HT-29 (cell line): ENCODE measurements at places on chromosomes 11 and 22.

DNA sequence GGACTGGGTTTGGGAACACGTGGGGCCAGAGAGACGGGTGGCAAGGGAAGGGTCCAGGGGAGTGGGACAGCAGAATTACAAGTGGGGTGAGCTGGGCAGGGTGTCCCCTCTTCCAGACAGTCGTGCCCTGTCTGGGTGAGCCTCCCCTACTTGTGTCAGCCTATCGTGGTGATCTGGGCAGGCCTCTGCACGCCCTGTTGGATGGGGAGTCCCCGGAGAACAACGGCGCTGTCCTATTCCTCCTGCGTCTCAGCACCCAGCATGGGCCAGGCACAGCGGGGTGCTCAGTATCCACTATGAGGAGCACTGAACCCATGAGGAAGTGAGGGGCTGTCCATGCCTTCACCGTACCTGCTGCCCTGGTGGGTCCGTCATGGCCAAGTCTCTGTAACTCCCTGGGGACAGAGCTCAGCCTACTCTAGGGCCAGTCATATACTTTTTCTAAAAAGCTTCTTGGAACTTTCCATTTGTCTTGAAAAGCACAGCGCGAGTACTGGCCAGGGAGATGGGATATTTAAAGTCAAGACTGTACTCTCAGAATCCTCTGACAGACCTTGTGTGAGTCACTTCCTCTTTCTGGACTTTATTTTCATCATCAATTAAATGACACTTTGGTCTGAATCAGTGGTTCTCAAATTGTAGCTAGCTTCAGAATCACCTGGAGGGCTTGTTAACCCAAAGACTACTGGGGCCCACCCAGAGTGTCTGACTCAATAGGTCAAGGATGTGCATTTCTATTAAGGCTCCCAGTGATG is 81.7 kb upstream of the NECTIN1 start:
- no peak for DNase-seq

DNA sequence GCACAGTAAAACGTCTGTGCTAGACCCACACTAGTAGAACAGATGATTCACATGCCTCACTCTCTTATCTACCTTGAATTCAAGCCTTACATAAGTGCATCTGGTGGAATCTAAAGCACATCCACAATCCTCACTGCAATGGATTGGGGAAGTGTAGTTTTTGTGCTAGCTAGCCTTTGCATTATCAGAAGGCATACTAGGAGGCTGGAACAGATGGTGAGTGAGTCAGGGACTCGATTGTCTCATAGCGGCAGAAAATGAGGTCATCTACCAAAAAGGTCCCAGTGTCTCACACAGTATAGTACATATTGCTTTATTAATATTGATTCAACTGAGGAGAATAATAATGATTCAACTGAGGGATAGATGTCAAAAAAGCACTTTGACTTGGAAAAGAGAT is 9.3 kb downstream of the MSANTD4 start:
- no peak for DNase-seq

- DNase-seq, result no peak
These were observed 34.1 kb downstream of the CHRDL2 start for GRCh38 chr11:74696939-74697675.

- DNase-seq, result no peak
These were observed 31.1 kb downstream of the SDHAF2 start for GRCh38 chr11:61460986-61461385.

DNA sequence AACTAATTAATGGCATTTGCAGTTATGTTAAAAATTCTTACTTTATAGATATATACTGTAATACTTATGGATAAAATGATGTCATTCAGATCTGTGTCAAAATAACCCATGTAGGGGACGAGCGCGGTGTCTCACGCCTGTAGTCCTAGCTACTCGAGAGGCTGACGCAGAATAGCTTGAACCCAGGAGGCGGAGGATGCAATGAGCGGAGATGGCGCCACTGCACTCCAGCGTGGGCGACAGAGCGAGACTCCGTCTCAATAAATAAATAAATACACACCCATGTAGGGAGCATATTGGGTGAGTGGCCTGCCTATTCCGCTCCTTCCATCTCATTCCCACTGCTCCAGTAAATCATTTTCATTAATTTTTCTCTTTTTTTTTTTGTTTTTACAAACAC is 7.1 kb downstream of the SNU13 start:
- DNase-seq, result no peak

DNA sequence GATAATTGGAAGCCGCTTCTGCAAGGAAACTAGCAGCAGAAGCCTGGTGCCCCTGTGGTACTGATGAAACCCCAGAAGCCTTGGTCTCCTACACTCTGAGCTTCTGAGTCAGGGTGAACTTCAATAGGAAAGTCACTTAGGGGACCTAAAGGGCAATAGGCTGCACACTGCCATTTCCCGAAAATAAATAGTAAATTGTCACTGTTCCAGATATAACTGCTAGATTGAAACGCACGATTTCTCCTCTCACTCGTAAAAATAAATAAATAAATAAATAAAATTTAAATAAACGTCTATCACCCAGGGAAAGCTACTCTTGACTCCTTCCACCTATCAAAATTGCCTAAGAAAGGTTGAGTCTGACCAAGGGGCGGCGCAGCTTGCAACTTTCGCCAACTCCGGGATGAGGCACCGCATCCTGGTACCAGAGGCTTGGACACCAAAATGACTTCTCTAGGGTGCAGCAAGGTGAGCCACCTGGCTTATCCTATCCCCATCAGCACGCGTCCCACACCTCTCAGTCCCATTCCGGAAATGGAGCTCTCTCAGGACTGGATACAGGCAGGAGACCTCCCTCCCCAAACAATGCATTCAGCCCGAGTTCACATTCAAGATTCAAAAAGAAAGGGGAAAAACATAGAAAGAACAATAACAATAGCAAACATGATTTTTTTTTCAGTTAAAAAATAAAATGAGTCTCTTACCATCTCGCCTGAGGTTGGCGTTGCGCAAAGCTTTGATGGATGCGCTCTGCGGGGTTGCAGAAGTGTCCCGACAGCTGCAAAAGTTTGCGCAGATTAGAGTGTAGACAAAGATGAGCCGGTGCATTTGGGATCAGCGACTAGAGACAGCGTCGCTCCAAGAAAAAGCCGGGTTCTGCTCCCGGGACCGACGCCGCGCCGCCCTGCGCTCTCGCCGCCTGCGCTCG is 583 bp downstream of the PDGFD start:
- no peak for DNase-seq

DNA sequence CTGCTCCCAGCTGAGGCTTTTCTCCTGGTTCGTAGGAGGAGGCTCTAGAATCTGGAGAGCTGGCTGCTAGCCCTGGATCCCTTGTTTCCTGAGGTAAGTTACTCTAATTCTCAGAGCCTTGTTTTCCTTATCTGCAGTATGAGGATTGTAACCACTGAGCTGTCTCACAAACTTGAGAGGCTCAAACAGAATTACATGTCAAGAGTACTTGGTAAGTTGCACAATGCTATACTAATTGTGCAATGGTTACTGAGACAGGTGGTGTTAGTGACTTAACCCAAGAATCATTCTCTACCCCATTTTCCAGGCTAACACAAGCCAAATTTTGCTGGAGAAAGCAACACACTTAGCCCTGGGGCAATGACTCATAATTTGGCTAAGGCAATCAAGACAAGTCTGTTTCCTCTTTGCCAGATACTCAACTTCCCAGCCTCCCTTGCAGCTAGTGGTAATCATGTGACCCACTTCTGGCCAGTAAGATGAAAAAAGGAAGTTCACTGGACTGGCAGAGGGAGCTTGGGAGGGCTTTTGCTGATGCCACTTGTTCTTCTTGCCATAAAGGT is 348.0 kb downstream of the TENM4 start:
- peak; percentile 5 for DNase-seq

DNA sequence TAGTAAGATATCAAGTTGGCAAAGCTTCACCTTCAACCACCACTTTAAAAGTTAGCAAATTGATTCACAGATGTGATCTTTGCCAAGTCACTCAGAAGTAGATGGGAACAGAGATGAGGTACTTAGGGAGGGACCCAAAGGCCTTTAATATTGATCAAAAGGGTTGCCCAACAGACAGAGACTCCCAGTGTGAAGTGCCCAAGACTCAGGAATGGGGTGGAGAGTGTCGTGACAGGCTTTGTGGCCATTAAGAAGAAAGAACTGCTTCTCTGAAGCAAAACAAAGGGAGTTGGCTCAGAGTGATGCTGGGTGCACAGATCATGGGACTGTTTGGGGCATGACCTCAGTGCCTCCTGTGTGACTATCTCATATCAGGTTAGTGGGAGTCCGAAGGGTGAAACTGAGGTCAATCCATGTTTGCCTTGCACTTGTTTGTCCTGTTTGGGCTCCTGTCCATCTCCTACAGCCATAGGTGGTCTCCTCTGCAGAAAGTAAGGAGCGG is 132.3 kb downstream of the APIP start:
- DNase-seq, result peak; percentile 27

DNA sequence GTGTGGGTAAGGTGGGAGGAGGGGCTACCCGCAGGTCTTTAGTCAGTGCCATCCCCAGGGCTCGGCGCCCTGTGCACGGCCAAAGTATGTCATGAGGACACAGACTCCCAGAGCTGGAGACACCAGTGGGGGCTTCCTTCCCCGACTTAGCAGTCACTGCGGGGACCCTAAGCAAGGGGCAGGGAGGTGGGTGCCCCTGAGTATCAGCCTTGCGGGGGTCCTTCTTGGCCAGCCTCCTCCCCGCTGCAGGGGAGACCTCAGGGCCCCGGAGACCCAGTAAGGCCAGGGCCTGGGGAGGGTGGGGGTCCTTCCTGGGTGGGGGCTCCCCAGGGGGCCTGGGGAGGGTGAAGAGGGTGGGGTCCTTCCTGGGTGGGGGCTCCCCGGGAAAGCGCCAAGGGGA is 673.8 kb downstream of the BRD1 start:
- no peak for DNase-seq

- no peak for DNase-seq
These were observed 29.8 kb downstream of the SCUBE1 start for GRCh38 chr22:43313244-43313889.

- peak; percentile 52 for DNase-seq
These were observed 67.7 kb upstream of the CLNS1A start for GRCh38 chr11:77705195-77705875.

DNA sequence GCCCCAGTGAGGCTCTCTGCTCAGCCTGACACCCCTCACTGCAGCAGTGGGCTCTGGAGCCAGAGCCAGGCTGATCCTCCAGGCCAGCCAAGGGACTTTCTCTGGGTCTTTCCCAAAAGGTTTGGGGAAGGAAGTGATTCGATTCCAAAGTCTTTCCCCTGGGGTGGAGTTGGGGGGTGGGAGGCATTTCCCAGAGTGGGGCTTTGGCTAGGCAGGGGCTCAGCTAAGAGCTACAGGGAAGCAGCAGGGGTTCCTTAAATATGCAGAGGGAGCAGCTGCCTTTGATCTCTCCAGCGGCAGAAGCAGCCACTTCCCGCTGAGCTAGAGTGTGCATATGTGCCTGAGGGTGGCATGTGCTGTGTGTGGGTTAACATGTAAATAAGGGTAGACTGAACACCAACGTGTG is 192.9 kb downstream of the INSC start:
- no peak for DNase-seq

- peak; percentile 88 for DNase-seq
These were observed 60.2 kb downstream of the EHF start for GRCh38 chr11:34680918-34681586.

- DNase-seq, result no peak
These were observed 4.8 kb downstream of the PPME1 start for GRCh38 chr11:74175920-74176319.

GRCh38 chr11:117823946-117824420 is 561 bp downstream of the FXYD2 start:
- no peak for DNase-seq

GRCh38 chr22:39942439-39943230 is 17.6 kb upstream of the TMA7B start:
- DNase-seq, result no peak

- DNase-seq, result no peak
These were observed 21.8 kb downstream of the NUCB2 start for GRCh38 chr11:17298302-17298701.

- no peak for DNase-seq
These were observed 107.1 kb downstream of the GAB2 start for GRCh38 chr11:78310500-78310909.

DNA sequence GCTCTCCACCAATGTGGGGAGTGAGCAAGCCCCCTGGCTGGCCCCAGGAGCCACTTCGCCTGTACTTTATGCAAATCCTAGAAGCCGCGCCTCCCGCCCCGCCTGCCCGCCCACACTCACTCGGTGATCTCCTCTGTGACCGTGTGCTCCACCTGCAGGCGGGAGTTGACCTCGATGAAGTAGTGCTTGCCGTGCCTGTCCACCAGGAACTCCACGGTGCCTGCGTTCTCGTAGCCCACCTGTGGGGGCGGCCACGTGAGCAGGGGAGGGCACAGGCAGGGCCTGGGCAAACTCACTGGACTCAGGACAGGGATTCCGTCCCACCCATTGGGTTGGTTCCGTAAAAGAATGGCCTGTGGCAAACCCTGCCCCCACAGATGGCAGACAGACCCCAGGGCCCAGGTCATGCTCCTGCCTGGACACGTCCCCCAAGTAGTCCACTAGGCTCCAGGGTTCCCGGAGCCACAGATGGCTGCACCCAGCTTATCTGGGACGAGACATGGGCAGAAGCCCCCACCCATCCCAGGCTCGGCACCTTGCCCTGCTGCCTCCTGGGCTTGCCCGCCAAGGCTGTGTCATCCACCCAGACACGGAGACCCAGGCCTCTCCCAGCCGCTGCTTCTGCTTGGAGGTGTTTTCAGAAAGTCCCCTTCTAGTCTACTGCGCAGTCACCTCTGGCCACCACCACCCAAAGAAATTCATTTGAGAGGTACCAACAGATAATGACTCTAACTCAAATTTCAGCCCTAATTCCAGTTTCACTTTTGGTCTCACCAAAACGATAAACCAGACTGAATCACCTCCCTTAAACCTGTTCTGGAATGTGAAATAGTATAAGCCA is 12.1 kb downstream of the LRFN4 start:
- DNase-seq, result peak; percentile 88

DNA sequence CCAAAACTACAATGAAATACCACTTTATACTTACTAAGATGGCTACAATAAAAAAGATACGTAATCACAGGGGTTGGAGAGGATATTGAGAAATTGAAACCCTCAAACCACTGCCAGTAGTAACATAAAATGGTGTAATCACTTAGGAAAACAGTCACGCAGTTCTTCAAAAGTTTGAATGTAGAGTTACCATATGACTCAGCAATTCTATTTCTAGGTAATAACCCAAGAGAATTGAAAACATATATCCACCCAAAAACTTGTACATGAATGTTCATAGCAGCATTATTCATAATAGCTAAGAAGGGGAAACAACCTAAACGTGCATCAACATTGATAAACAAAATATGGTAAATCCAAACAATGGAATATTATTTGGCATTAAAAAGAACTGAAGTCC is 24.4 kb upstream of the PSMA1 start:
- no peak for DNase-seq

GRCh38 chr11:67674442-67674871 is at the start of gene ALDH3B2:
Gene ALDH3B2 (minus strand): TSS chr11:67674623. CDS start chr11:67666935, 7,688 bp downstream.
- DNase-seq, result peak; percentile 94
